ENCODE measurements at places on chromosomes 5 and 9.

- no peak for DNase-seq
These were observed 26.9 kb upstream of the SH3PXD2B start for GRCh38 chr5:172481011-172481800.

GRCh38 chr5:107661038-107661649 lies 9.6 kb downstream of the EFNA5 start:
- no peak for DNase-seq

- DNase-seq, result no peak
These were observed 63.7 kb downstream of the GLIS3 start for GRCh38 chr9:4235871-4236804.

DNA sequence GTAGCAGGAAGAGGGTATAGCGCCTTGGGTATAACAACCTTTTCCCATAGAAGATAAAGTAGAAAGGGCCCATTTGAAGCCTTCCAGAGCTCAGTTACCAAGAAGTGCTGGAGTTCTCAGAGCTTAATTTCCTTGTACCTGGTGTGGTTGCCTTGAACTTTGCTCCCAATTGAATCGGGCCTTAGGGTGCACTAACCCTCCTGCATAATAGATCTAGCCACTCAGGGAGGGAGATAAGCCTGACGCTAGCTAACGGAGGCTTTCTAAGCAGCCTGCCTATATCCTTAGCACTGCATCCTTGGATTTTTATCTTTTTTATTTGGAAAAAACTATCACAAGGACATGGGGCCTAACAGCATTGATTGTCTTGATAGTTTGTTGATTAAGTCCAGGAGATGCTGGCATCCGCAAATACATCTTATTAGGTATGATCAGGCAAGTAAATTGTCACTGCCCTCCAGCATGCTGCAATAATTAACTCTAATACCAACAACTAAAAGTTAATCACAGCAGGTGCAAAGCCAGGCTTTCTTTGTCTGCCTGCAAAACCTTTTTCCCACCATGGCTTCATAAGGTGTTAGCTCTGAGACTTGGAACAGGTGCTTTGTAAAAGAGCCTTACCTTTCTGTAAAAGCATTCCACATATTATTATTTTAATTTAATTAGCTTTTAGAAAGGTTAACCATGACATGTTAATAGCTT lies 199.4 kb downstream of the SREK1 start:
- no peak for DNase-seq

DNA sequence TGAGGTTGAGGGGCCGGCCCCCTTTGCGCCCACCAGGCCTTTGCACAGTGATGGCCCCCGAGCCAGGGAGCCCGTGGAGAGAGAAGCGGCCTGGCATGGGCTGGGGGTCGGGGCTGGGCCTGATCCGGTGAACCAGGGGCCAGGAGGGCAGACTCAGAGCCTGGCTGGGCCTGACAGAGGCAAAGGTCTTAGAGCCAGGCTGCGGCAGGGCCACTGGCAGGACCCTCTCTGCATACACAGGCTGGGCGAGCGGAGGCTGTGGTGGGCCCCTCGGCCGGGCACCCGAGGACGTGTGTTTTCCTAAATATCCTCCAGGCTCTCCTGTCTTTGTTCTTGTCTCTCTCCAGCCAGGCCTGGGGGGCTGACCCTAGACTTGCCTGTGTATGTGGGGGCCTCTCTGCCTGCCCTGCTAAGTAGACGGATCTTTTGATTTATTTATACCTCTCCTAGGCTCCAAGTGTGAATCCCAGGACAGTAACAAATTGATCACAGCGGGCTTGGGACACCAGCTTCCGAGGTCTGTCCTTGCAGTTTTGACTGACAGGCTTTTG lies 933 bp downstream of the NEK6 start:
- DNase-seq, result no peak

- no peak for DNase-seq
These were observed 65.7 kb upstream of the IL6ST start for GRCh38 chr5:56060276-56061110.

DNA sequence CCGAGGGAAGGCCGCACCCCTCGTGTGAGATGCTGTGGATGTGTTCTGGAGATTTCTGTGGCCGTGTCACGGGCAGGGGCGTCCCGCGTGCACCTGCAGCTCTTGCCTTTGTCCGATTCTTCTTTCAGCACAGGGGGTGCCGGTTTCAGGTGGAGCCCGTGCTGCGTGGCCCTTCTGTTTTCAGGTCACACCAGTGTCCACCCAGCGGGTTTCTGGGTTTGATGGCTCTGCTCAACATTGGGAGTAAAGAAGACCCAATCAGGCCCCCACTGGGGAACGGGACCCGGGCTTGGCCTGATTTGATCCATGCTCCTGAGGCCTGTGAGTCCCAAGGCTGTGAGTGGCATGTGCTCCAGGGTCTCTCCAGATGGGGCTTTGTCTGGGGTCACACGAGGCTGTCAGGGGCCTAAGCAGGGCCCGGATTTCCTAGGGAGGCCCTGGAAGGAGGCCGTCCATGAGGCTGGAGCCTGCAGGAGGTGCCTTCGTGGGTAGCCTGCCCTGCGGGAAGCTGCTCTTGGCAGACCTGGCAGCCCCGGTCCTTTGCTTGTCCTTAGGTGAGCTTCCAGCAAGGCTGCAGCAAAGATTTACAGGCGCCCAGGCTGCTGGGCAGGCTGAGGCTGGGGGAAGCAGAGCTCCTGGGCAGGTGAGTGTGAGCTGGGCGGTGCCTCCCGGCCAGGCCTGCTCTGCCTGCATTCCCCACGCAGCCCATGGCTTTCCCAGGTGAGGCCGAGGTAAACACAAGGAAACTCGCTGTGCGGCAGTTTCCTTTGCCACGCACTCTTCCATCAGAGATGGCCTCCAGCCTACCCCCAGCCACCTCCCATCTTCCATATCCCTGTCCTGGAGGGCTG lies 12.8 kb downstream of the MRPL36 start:
- no peak for DNase-seq

DNA sequence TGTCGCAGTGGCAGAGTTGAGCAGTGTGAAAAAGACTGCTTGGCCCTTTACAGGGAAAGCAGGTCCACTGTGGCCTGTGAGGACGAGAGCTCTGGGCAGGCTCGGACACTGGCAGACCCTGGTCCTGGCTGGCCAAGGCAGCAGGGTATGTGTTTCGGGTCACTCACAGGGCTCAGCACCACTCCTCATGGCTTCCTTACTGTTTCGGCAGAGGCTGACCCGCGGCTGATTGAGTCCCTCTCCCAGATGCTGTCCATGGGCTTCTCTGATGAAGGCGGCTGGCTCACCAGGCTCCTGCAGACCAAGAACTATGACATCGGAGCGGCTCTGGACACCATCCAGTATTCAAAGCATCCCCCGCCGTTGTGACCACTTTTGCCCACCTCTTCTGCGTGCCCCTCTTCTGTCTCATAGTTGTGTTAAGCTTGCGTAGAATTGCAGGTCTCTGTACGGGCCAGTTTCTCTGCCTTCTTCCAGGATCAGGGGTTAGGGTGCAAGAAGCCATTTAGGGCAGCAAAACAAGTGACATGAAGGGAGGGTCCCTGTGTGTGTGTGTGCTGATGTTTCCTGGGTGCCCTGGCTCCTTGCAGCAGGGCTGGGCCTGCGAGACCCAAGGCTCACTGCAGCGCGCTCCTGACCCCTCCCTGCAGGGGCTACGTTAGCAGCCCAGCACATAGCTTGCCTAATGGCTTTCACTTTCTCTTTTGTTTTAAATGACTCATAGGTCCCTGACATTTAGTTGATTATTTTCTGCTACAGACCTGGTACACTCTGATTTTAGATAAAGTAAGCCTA lies 15.7 kb downstream of the SQSTM1 start:
- DNase-seq, result no peak

GRCh38 chr9:112037281-112038016 lies 137.6 kb downstream of the SUSD1 start:
- peak; percentile 38 for DNase-seq

DNA sequence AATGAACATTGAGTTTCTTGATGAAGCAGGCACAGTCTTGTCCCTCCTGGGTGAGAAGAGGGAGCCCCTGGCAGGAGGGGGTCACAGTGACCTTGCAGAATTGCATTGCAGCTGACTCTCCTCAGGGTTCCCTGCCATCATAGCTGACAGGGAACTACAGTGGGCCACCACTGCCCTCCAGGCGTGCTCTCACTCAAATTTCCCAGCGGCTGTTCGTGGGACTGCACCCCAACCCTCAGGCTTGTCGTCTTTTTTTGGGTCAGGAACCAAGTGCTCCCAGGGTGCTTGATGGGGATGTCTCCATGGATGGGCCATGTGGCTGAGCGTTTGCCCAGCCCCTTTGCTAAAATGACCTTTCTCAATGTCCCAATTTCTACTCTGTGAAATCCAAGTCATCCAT lies 215.8 kb downstream of the MELK start:
- no peak for DNase-seq

GRCh38 chr5:136615251-136616119 lies 250.1 kb upstream of the TRPC7 start:
- DNase-seq, result no peak

DNA sequence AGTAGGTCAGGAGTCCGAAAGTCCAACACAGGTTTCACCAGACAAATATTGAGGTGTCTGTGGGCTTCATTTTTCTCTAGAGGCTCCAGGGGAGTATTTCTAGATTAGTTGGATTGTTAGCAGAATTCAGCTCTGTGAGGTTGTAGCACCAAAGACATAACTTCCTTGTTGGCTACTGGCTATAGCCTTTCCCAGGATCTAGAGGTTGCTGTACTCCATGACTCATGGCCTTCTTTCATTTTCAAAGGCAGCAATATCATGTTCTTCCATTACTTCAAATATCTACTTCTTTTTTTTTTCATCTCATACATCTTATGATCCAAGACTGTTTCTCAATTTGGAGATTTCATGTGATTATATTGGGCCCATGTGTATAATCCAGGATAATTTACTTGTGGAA lies 404.0 kb upstream of the FAM174A start:
- no peak for DNase-seq

DNA sequence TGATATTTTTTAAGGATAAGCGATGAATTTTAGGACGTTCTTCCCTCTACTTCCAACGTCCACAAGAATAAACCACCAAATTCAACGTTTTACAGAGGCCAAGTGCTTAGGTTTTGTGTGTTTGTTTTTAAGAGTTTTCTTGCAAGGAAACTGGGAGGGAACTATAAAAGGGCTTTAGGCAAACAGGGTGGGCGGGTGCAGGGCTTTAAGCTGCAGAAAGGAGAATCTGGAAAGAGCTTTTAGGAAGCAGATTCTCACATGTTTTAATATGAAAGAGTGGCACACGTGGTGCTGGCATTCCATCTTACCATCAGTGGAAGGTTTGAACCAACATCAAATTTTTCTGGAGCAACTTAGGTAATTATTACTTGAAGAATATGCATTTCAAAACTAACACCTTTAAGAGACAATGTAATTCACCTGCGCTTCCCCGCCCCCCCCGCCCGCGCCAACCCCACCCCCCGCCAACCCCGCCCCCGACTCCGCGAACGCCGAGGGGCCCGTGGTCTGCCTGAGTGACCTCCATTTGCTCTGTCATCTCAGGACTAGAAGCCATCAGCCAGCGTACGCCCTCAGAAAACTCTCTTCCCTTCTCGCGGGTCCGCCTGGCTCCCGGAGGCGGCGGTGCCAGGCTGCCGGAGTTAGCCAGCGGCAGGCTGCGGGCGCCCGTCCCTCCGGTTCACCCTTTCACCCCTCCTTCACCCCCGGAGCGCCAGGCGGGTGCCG lies 911 bp upstream of the PIK3R1 start:
- DNase-seq, result no peak

DNA sequence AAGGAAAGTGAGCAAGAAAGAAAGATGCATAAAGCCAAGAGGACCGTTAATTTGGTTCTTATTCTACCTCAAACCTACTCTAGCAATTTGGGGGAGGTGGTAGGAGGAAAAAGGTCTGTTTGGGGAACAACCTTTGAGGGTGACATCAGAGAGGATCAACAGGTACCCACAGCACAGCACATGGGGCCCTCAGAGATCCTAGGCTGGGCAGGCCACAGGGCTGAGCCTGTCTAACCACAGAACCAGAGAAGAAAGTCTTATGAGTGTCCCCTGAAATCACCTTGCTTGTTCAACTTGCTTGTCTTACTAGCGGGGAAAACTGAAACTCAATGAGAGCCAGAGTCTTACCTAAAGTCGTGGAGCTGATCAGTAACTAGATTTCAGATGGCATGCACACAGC lies 385.2 kb downstream of the SPOCK1 start:
- no peak for DNase-seq

GRCh38 chr5:149759563-149759962 lies 29.5 kb downstream of the PPARGC1B start:
- DNase-seq, result no peak

DNA sequence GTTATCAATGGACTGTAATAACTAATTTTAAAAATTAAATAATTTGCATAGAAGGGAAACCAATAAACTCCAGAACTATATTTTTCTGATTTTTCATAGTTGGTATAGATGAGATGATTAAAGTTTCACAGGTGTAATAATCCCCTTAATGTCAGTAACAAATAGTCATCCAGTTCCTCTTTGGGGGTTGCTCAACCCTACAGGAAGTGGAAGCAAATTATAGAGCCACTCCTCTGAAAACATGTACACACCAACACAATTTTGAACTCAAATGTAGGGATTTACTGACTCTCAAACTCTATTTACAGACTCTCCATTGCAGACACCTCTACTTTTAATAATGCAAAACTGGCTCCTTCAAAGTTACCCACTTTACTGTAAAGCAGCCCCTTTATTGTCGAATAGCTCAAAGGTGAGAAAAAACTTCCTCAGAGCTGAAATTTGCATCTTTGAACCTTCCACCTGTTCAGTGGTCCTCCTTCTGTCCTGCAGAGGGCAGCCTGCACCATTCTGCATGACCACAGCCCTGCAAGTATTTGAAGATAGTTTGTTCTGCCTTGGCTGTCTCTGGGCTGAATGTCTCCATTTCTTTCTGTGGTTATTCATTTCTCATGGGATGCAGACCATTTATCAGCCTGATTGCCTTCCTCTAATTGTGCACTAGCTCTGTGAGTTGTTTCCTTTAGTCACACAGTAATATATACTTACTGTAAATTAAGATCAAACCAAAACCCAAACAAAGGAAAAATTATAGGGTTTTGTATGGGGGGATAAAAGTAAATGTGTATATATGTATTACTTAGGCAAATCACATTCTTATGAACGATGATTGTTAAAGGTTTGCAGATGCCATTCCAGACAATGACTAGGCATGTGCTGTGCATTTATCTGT lies 383.2 kb upstream of the SGCD start:
- DNase-seq, result no peak

- DNase-seq, result no peak
These were observed 139.7 kb upstream of the IRX4 start for GRCh38 chr5:2022436-2022835.

GRCh38 chr9:79256691-79257213 lies 315.0 kb upstream of the TLE4 start:
- no peak for DNase-seq

DNA sequence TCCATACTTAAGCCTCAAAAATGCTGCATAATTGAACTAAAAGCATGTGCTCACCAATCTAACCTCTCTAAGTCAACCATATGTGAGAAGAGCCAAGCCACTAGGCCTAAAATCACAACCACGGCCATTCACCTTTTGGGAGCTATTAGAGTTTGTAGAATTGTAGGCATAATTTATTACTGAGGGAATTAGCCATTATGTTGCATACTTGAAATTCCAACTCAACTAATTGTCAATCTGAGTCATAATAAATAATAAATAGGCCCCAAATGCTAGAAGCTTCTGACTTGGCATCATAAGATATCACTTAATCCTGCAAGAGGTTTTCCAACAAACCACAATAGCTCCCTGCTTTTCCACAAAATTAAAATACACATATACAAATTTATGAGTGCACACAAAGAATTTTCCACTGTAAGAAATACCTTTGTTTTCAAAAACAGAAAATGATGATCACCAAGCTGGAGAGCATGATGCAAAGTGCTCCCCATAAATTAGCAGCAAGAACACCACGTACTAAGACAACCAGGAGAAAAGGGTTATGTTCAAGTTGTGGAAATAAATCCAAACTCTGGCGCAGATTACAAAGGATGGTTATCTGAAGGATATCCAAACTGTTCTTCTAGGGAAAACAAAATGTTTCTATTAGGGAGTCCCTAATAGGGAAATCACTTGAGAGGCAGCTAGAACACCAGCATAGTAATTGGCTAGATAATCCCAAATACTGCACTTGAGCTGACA lies 250.0 kb upstream of the SLC30A5 start:
- no peak for DNase-seq

Measured in stimulated activated CD8-positive, alpha-beta memory T cell treated with anti-CD3 and anti-CD28 coated beads, Interleukin-4, amount 100 ng/mL, for 4 hours (primary cell).